ENCODE measurements at places on chromosomes 12 and 14.

- DNase-seq, result no peak
Measured at GRCh38 chr14:69586404-69586803, 11.7 kb upstream of the CCDC177 start.

DNA sequence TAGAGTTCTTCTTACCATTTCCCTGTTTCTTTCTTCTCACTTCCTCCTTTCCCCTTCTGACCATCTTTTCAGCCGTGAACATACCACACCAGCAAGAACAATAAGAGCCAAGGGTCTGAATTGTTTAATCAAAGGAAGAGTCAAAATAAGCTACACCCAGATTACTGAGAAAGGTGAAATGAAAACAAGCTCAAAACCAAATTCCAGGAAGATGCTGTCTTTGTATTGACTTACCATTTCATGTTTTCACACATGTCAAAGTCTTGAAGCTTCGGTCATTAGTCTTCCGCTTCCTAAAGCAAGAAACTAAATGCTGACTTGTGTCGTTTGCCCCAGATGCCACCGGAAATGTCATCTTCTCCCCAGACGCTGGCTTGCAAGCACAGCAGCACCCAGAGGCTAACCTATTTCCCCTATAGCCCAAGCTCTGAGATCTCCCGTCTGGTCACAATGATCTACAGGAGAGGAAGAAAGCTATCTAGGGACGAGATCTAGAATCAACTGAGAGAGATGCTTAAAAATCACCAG is 136.5 kb upstream of the AMIGO2 start:
- peak; percentile 38 for DNase-seq

DNA sequence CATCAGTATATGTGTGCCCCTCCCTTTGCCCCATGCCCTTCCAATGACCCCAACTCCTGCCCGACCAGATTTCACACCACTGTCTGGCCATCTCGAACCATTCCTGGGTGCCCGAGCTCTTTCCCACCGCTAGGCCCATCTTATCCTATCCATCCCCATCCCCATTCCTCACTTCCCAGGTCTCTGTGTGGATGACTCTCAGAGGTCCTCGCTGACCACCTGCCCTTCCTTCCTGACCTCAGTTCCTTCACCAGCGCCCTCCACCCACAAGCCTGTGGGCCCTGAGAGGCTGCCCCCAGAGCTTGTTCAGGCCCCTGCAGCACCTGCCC is 49.1 kb downstream of the CYP46A1 start:
- DNase-seq, result no peak

DNA sequence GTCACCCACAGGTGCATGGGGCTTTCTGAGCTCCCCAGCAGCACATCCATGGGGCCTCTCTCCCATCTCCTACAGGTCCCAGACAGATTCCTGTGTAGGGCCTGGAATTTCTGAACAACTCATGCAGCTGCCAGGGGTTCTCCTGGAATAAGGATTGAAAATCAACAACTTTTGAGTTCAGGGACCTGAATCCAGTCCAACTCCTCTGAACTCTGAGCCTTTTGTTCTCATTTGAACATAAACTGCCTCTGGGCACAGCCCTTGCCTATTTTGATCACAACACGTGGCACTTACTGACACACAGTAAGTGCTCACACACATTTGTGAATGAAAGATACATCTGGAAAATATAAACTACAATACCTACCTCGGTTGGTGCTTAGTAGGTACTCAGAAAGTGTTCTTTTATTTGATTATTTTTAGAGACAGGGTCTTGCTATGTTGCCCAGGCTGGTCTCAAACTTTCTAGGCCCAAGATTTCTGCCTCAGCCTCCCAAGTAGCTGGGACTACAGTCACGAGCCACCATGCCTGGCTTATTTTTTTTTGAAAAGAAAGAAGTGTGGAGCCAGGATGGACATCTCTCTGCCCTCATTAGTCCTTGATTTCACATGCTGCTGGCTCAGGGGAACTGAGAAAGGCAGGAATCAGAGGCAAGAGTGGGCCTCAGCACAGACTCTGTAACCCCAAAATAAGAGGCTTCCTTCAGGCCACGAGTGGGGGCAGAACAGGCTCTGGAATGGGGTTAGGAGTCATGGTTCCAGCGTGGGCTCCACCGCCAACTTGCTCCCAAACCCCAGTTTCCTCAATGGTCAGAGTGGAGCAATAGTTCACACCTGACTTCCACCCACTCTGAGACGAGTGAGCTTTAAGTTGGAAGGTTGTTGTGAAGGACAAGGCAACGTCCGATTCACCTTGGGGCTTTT is 27.0 kb downstream of the SYNE3 start:
- no peak for DNase-seq

DNA sequence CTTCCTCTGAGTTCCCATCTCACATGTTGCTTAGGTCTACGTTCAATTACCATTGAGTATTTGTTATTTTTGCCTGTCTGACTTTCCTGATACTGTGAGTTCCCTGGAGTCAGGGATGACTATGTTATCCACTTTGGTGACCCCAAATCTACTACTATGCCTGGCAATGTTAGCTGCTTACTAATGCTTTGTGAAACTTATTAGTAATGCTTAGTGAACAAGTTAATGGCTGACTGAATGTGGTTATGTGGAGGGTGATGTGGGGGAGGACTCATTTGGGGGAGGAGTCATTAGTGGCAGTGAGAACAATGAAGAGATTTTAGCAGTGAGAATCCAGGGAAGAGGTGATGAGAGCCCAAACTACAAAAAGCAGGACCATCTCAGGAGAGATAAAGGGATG is 121.6 kb downstream of the KTN1 start:
- DNase-seq, result no peak

DNA sequence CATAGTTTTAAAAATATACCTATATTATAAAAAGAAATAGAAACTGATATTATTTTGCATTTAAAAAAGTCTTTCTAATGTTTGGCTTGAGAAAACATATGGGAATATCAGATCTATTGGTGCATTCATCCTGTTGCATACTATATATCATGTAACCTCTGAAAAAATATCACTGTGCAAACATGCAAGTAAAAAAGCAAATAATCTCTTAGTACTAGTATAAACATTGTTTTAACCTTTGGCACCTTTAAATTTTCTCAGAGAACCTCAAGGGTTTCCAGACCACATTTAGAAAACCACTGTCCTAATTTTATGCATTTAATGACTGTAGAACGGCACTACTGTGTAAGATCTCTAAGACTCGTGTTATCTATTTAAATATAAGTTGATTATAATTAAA is 416.8 kb downstream of the LRFN5 start:
- no peak for DNase-seq

GRCh38 chr14:102209224-102209966 is 69.7 kb downstream of the WDR20 start:
- DNase-seq, result no peak

DNA sequence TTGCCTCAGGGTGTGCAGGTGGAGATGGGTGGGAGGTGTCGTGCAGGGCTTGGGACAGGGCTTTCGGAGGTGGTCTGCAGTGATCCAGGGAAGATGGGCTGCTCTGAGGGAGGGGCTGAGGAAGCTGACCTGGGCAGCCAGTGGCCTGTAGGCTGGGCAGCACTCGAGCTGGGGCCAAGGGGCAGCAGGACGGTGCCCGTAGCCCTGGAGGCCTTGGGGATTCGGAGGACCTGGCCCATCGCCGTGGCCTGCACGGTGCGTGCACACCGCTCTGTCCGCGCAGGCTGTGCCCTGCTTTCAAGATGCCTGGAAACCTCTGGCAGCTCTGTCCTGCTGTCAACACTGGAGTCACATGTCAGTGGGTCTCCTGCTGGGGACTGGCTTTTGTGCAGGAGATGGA is 9.1 kb downstream of the PACS2 start:
- DNase-seq, result no peak

- DNase-seq, result no peak
Measured at GRCh38 chr12:53381731-53382630, 2.0 kb downstream of the SP1 start.

DNA sequence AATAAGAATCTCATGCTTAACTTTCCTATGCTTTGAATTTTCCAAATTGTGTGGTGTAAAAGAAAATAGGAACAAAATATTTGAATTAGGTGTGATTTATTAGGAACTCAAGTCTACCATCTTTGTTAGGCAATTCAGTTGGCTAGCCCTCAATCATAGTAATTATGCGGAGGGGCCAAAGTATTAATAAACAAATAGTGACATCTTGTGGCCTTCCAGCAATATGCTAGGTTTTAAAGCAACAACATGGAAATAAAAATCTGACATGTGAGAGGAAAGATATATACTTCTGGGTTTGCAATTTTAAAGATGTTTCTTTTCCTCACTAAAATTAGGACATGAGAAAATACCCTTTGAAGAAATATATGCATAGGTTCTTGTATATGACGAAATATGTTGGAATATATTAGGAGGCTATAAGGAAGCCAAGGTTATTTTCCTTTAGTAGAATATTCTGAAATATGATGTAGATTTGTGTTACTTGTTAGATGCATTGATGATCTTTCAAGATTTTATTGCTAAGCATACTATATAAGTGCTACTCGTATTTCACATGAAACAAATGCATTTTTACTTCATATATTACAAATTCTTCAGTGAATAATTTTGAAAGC is 200.4 kb downstream of the PTPRO start:
- DNase-seq, result no peak

GRCh38 chr12:6376079-6376869 is 911 bp upstream of the SCNN1A start:
- no peak for DNase-seq

DNA sequence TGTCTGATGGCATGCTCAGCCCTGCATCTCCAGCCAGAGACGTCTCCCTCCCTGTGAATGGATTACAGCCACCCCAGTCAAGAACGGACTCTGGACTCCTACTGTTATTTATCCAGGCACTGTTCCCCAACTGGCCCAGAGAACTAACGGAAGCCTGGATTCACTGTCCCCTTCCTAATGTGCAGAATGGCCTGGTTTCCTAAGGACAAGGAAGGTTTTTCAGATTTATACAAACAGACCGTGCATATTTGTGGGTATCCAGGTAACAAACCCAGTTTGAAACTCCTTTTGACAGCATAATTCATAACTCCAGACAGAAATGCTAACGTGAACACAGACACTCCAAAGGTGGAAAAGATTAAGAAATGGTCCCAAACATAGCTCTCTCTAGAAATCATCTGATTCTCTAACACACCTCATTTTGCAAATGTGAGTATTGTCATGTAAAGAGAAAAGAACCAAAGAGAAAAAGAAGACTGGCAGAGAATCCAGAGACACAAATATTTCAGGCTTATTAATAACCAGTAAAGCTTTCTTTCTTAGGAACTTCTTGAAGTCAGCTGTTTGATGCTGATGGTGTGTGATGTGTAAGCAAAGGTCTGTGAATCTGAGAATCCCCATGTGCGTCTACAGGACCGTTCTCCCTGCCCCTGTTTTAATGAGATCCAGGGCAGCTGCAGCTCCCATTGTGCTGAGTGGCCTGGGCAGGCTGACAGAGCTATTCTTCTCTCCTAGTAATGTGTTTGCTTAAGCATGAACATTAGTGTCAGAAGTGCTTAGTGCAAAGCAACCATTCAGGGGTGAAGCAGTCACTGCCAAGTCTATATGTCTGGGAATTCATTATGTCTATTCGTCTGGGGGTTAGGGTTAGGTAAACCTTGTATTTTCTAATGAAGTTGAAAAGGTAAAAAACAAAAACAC is 86.8 kb upstream of the HIF1A start:
- no peak for DNase-seq

- no peak for DNase-seq
Measured at GRCh38 chr12:7571257-7571656, 67.7 kb upstream of the CD163 start.

DNA sequence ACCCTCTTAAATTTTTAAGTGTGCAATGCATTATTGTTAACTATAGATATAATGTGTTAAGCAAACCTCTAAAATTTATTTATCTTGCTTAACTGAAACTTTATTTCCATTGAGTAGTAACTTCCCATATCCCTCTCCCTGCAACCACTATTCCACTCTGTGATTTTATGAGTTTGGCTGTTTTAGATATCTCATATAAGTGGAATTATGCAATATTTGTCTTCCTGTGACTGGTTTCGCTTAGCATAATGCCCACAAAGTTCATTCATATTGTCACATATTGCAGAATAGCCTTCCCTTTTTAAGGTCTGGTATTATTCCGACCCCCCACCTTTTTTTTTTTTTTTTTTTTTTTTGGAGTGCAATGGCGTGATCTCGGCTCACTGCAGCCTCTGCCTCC is 247.6 kb downstream of the EMP1 start:
- no peak for DNase-seq

- no peak for DNase-seq
Measured at GRCh38 chr14:38837343-38838048, 265.5 kb downstream of the SEC23A start.

DNA sequence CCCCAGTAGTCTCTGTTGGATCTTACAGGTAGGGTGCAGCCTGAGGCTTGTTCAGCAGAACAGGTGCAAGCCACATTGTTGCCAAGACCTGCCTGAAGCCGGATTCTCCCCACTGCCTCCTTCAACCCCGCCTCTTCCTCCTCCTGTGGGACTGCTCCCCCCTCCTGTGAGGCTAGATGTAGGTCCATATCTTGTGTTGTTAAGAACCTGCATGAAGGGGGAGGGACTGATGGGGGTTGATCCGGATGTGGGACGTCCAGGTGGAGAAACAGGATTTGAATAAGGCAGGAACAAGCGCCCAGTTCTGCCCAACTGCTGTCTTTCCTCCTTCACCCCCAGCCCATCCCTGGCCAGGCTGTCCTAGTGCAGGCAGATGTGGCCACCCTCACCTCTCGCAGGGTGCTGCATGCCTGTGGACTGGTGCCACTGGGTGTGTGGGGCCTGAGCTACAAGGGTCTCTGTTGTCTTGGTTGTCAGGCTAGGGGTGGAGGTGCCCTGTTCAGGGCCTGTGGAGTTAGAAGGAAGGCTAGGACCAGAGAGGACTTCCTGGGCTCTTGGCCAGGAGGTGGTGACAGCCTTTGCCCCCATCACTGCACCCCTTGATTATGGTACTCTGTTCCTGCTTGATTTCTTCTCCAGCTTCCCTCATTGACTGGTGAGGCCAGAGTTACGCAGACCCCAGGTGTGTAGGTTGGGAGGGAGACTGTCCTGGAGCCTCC is 1.4 kb downstream of the NR4A1 start:
- DNase-seq, result no peak

- DNase-seq, result no peak
Measured at GRCh38 chr12:83739607-83740006, 1052.9 kb downstream of the TMTC2 start.

DNA sequence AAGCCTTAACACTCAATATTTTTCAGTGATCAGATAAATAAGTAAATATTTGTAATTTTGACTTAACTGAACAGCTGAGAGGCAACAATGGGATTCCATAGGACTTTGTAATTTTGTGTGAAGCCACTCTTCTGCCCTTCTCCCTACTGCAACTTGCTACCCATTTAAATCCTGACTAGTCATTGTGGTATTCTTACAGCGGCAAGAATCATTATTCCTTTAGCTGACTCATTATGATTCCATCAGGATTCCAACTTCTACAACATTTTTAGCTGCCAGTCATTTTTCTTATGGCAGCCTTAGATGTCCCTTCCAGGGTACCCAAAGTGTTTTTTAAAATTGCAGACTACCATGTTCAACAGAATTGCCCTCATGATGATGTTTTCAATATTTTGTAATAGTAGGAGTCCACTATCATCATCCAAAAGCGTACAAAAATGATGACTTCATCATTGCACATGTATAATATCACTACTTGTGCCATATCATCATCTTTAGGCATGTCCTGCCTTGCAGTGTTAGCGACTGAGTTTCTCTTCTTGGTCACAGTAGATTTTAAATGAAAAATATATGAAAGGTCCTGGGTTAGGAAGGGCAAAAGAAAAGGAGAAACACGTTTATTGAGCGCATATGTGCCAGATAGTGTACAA is 5.1 kb upstream of the MAGOHB start:
- DNase-seq, result no peak

- DNase-seq, result no peak
Measured at GRCh38 chr14:64561631-64562030, 11.9 kb downstream of the PPP1R36 start.

- no peak for DNase-seq
Measured at GRCh38 chr12:119115296-119115905, 63.3 kb upstream of the HSPB8 start.

- no peak for DNase-seq
Measured at GRCh38 chr14:96129128-96129736, 75.4 kb upstream of the BDKRB2 start.
